Type B pancreatic cell (in vitro differentiated cells): ENCODE measurements at places on chromosomes 4 and X. TPM values are rescaled to one million over a fixed set of nuclear protein-coding genes. Genes with fewer than 3 reads are reported as not detected.

DNA sequence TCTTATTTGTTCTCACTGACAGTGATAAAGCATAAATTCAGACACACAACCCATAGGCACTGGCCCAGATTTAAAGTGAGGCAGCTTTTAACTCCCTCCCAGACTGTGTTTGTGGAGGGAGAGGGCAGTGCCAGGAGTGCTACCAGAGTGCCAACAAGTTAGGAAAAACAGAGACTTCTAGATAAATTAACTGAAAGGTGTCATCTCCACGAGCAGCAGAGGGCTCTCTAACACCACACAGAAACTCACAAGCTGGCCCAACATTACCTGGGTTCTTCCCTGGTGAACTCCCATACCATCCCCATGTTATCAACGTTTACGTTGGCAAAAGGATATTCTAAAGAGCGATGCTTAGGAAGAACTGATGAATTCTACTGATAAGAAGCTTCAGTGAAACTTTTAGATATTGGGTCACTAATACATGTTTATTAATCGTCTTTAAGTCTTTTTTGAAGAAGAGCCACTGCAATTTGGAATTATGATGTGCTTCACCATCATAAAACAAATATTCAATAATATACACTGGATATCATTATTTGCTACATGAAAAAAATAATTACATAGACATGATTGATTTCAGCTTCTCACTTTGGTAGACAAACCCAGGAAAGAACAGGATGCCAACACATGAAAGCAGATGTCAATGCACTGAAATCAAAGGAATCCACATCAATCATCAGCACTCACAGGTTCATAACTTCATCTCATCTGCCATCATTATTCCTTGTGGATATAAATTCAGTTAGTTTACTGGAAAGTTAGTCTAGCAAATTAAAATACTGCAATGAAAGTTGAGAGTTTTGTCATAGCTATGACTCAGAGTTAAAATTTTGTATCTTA is 121.2 kb upstream of the NAP1L5 start:
- DNase-seq, result no peak

GRCh38 chr4:5203993-5204310 is 152.7 kb downstream of the STK32B start:
- no peak for DNase-seq

GRCh38 chrX:118383120-118383519 is 37.2 kb downstream of the WDR44 start:
- no peak for DNase-seq

- no peak for DNase-seq
These were observed 365.9 kb upstream of the PABPC4L start for GRCh38 chr4:134567461-134567860.

GRCh38 chrX:105910563-105911105 is 88.3 kb downstream of the NRK start:
- no peak for DNase-seq

GRCh38 chr4:181517491-181517890 is 725.7 kb upstream of the TENM3 start:
- DNase-seq, result no peak

DNA sequence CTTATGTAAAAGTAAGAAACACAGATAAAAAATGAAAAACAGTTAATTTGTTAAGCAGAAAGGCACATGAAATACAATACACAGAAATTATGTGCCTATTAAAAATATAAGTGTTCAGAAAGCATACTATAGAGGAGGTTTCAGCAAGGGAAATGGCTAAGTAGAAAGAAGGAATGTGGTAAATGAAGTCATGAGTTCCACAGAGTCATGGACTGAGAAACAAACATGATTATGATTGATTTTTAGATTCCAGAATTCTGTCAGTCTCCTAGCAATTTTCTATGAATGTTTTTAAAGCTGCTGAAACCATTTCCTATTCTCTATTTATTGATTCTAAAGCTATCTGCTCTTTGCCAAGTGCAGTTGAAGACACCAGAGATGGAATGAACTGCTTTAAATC is 1398.4 kb downstream of the ARAP2 start:
- DNase-seq, result no peak

DNA sequence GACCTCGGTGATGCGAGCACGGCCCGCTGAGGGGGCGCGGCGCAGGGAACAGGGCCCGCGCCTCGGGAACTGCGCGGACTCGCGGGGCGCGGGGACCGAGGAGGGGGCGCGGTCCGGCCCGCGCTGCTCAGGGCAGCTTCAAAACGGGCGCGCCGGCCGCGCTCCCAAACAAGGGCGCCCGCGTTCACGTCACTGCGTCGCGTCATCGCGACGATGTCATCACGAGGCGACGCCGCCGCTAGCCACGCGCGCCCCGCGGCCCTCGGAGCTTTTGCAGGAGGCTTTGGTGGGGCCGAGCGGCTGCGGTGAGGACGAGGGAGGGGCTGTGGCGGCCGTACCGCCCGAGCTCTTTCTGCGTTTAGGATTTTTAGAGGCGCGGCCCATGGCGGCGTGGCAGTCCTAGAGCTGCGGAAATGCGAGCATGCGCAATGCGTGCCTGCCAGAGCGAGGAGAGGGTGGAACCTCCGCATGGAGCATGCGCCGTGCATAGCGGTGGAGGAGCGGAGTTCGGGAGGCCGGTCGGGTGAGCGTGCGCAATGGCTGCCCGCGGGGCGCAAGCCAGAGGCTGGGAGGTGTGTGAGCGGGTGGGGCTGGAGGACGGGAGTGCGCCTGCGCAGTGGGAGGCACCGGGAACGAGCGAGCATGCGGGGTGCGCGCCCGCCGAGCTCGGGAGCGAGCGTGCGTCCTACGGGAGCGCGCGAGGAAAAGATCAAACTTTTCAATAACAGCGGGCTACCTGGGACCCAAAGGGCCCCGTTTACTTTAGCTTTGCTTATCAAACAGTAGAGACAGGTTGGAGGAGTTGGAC is at the start of gene PPP2R3B:
Gene PPP2R3B, minus strand, starts transcription at position 140 of the 808 bp plus-strand sequence. CDS start 216 bp downstream, outside the sequence.
- DNase-seq, result peak; percentile 99

GRCh38 chr4:128060121-128060698 is 902 bp upstream of the LARP1B start:
- no peak for DNase-seq

GRCh38 chr4:13626492-13627177 is 890 bp downstream of the BOD1L1 start:
- no peak for DNase-seq

DNA sequence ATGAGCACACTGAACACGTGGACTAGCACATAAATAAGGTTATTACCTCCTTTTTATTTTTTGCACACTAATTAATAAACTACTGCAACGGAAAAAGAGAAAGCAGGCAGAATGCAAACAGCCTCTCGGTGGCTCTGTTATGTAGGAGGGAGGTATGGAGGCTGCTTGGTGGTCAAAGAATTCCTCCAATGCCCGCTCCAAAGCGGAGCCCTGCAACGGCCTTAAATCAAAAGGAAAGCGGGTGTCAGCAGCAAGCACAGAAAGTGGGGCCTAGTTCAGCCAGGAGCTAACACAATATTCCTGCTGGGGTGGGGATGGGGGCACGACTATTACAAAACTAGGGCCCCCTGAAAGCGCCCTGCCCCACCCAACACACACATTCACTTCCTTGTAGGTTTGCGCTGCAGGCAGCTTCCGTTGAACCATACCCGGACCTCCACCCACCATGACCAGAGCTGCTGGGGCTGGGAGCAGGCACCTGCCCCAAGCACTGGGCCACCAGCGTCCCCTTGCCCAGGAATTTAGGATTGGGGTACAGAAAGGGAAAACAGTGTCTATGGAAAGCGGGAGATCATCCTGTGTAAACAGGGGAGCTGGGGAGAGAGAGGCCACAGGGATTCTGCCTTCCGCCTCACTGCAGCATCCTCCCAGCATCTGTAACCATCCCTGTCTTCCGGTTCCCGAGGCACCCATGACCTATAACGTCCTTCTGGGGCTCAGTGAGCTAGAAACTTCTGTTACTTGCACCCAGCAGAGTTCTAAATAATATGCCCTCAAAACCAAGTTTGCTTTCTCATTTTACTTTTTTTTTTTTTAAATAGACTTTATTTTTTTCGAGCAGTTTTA is 57.1 kb upstream of the DDX3X start:
- no peak for DNase-seq

DNA sequence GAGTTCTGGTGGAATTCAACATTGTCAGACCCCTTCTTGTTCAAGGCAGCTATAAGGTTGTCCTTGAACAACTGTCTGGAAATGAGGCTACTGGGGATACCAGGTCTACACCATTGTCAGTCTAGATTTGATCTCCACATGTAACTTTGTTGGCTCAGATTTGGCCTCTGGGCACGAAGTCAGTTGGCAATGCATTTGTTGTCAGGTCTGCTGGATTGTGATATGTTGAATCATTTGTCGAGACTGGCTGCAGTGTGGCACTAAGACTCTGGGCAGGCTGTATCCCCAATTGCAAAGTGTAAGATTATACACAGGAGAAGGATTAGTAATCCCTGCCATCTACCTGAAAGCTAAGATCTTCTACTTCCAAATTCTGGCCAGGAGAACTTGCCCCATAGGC is 26.5 kb downstream of the ZNF81 start:
- no peak for DNase-seq

GRCh38 chr4:151934766-151935165 is 174.0 kb upstream of the GATB start:
- DNase-seq, result no peak

GRCh38 chr4:71052034-71052433 is 58.6 kb downstream of the DCK start:
- no peak for DNase-seq

- DNase-seq, result no peak
These were observed 288.6 kb downstream of the NAF1 start for GRCh38 chr4:162878096-162878495.

GRCh38 chr4:67499799-67500198 is 45.5 kb downstream of the CENPC start:
- no peak for DNase-seq

DNA sequence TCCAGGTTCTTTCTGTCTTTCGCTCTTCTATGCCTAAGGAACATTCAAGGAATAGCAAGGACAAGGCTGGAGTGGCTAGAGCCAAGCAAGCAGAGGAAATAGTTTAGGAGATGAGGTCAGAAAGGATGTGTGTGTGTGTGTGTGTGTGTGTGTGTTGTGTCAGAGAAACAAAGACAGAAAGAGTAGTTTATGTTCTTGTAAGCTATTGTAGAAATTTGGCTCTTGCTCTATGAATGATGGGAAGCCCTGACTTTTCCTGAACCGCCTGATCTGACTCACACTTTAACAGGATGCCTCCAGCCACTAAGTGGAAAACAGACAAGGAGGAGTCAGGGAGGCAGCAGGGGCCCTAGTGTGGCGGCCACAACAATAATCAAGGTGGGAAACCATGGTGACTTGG is 39.7 kb downstream of the LGI2 start:
- DNase-seq, result no peak

GRCh38 chrX:8813036-8813435 is 11.9 kb upstream of the FAM9A start:
- no peak for DNase-seq

DNA sequence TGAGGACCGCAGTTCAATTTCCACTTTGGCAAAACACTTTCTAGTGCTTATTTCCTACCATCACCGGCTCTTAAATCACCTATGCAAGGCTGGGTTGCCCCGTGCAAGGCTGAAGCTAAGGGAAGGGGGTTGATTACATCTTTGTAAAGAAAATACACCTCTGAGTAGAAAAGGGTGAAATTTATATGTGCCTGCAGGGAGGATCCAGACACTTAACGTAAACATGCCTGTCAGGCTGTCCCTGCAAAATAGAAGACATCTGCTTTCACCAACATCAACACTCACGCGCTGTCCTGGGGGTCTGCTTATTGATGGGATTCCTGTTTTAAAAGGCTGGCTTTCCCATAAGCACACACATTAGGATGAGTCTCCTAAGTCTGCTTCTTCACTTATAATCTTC is 92.0 kb downstream of the PRKX start:
- DNase-seq, result no peak

DNA sequence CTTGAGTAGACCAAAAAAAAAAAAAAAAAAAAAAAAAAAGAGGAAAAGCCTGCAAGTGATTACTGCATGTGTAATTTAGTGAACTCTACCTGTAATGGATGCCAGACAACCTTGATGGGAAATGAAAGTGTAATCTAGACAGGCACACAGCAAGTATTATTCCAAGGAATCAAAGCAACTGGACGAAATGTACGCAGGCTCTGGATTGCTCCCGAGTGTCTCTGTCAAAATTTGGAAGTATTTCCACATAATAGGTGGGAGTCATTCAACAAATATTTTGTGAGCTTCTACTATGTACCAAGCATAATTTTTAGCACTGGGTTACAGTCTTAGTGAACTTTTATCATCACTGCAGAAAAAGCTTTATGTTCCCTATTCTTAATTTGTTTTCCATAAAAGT is 64.2 kb downstream of the LIMCH1 start:
- no peak for DNase-seq

DNA sequence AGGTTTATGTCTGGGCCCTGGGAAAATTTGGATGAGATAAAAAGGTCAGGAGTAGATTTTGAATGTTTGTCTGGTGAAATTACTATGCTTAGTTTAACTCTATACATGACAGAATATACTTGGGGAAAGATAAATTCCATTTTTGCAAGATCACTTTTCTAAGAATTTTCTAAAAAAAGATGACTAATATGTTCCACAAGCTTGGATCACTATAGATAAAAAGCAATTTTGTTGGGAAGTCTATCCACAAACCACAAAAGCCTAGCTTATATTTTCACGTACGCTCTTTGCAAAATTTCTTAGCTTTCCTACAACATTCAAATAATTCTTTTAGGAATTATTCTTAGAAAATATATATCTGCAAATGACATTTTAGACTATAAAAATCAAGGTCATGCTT is 20.6 kb upstream of the COQ2 start:
- no peak for DNase-seq

GRCh38 chrX:18885328-18886004 is 98.4 kb downstream of the PHKA2 start:
- no peak for DNase-seq

DNA sequence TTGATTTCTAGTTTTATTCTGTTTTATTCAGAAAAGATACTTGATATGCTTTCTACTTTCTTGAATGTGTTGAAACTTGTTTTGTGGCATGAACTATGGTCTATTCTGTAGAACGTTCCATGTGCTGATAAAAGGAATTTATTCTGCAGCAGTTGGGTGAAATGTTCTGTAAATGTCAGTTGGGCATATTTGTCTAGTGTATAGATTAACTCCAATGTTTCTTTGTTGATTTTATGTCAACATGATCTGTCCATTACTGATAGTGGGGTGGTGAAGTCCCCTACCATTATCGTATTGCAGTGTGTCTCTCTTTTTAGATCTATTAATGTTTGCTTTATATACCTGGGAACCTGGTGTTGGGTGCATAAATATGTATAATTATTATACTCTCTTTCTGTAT is 55.5 kb downstream of the CEP135 start:
- DNase-seq, result no peak

- DNase-seq, result no peak
These were observed 599.7 kb upstream of the TENM3 start for GRCh38 chr4:181643466-181643865.

NDUFB11 gene
- total RNA-seq, result 95.5 and 103 TPM in 2 replicates

LRPAP1 gene
- total RNA-seq, result 152 and 212 TPM in 2 replicates

GPR50 gene
- 2.1 and 3.5 TPM in 2 replicates for total RNA-seq

RAB33A gene
- 1.8 and 3.5 TPM in 2 replicates for total RNA-seq

EMCN gene
- total RNA-seq, result 0.51 TPM in 1 of 2 replicates, not detected in the other

THOC2 gene
- total RNA-seq, result 80.5 and 96.2 TPM in 2 replicates

SRPK3 gene
- not detected in 2 replicates for total RNA-seq
